HTR-8/SVneo (cell line): ENCODE measurements at places on chromosomes 7 and 10.

DNA sequence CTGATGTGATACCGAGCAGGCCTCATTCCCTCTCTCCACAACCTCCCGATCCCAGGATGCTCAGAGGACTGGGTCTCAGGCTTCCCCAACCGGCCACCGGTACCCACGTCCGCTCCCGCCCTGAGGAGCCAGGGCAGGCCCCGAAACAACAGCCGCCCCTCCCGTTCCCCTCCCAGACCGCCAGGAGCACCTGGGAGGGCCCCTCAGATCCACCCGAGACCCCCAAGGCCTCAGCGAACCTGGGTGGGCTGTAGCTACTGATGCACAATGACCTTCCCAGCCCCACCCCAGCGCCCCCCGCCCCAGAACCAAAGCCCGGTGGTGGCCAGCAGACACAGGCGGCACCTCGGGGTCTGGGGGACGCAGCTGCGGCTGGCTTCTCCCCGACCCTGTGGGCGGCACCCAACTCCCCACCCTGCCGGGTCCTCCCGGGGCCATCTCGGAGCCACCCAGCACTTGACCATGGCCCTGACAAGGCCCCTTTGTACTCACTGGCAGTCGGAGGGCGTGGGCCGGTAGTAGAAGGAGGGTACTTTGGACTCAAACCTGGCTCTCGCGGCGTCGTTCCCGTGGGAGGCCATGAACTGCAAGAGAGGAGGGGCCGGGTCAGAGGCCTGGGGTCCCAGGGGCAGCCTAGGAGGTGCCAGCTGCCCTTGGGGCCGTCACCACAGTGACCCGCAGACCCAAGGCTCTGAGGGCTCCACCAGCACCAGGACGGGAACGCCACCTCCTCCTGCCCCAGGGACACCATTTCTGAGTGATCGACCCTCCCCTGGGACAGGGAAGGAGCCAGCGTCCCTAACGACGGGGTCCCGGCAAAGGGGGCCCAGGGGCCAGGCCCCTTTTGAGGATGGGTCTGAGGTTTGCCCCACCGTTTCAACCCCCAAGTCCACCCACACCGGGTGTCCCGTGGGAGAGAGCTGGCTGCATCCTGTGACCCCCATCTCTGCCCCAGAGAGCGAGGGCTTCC is 28.1 kb downstream of the ADAP1 start:
- DNase-seq: no peak

DNA sequence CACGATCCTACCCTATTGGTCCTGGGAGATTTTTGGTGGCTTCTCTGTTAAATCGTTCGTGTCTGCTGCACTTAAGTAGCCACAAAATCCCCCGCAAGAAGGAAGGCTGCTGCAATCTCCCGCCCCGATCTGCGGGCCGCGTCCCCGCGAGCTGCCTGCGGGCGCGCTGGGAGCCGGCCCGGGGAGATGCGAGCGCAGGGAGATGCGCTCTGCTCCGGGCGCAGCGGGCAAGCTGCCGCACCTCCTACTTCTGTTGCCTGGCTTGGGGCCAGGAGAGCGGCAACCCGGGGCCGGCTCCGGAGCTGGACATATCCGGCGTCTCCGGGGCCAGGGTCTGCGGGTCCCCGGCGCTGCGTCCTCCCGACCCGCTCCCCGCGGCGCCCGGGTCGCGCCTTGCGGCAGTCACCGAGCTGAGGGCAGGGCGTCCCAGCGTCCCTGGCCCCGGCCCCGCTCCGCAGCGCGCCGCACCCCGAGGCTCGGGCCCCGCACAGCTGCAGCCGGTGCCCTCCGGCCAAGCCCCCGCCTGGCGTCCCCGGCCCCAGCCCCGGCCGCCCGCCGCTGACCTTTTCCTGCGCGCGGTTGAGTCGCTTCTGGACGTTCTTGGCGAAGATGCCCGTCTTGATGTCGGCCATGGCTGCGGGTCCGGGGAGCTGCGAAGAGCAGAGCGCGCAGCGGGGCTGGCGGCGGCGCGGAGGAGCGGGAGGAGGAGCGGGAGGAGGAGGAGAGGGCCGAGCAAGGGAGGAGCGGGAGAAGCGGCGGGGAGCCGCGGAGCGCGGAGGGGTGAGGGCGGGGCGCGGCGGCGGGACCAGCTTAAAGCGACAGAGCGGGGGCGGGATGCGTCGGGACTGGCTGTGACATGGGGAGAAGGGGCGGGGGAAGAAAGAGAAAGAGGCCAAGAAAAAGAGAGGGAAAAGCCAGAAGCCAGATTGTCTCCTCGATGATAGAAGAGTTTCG is at the start of gene AMPH:
TSS of gene AMPH (minus strand) at position 654 of the 954 bp plus-strand sequence. CDS start at position 632, 22 bp downstream.
- DNase-seq: no peak

GRCh38 chr10:116744885-116745284 is 2.5 kb upstream of the HSPA12A start:
- DNase-seq: no peak

DNA sequence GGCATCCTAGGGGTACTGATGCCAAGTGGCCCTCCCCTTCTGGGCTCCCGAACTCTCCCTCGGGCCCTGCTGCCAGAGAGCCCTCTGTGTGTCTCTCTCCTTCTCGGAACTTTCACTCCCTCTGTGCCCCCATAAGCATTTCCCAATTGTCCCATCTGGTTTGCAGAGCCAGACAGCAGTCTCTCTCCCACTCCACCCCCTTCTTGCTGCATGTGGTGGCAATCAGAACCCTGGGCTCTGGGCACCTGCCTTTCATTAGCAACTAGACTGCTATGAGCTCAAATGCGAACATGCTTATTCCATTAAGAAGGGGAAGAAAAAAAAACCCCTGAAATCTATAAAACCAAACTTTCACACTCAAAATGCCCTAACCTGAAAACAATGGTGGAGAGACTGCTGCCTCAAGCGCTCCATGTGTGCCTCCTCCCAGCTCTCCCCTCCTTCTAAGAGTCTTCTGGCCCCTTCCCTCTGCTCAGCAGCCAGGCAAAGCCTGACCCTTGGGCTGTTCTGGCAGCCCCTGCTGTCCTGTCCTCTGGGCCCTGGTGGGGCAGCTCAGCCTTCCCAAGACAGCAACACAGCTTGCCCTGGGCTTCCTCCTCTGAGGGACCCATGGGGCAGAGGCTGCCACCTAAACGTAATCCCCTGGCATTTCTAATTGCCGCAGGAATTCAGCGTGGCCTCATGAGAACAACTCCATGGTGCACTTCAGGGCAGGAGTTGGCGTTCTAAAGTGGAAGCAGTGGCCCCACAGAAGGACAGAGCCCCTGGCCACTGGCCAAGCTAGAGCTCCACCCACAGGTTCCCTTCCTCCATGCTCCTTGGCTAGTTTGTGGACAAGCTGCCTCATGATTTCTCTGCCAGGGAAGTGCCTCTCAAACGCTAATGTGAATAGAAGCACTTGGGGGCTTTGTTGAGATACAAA is 415.4 kb downstream of the PLXNA4 start:
- no peak for DNase-seq

GRCh38 chr7:92754919-92755581 is 81.3 kb downstream of the CDK6 start:
- DNase-seq: no peak

GRCh38 chr10:102230861-102231356 is 4.8 kb downstream of the ELOVL3 start:
- DNase-seq: no peak

GRCh38 chr7:36746347-36746746 is 22.1 kb upstream of the AOAH start:
- no peak for DNase-seq

- no peak for DNase-seq
These were observed 143.3 kb upstream of the GPR26 start for GRCh38 chr10:123522702-123523312.

DNA sequence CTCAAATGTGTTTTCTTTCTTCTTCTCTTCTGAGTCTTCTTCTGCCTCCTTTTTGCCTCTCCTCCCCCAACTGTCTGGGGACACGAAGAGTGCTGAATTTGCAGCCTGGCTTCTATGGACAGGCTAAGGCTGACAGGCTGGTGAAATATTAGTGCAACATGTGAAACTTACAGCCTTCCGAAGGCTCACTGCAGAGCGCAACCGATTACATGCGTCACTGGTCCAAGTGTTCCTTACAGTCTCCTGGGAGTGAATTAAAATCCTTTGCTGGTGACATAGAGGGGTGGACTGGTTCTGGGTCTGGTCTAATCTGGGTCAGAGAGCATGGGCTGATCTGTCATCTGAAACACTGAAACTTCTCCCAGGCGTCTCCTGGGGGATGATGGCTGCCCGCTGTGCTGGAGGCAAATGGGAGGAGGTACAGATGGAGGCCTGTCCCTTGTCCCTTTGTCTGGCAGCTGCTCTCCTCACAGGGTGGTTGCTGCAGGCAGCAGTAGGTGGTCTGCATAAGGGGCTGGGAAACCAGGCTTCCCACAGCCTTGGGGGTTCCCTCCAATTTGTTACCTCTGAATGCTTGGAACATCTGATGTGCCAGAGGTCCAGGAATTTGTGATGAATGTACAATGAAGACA is 143.8 kb upstream of the BMPER start:
- DNase-seq: no peak

- no peak for DNase-seq
These were observed 63.7 kb downstream of the TSPAN12 start for GRCh38 chr7:120794106-120794729.

GRCh38 chr10:110216942-110217661 is 9.7 kb downstream of the MXI1 start:
- no peak for DNase-seq

DNA sequence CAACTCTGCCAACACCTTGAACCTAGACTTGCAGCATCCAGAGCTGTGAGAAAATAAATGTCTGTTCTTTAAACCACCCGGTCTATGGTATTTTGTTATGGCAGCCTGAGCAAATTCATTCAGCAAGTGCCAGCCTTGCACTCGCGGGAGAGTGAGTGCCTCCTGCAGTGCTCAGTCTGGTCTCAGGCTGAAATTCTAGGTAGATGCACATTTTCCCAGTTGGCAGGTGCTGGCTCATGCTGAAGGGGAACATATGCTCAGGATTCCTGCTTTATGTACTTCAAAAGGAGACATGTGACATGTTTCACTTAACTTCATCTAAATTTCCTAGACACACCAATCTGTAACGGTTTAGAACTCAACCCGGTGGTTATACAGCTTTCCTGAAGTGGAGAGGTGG is 170.8 kb downstream of the MGMT start:
- no peak for DNase-seq

GRCh38 chr7:91565499-91566401 is 301.5 kb downstream of the FZD1 start:
- no peak for DNase-seq

DNA sequence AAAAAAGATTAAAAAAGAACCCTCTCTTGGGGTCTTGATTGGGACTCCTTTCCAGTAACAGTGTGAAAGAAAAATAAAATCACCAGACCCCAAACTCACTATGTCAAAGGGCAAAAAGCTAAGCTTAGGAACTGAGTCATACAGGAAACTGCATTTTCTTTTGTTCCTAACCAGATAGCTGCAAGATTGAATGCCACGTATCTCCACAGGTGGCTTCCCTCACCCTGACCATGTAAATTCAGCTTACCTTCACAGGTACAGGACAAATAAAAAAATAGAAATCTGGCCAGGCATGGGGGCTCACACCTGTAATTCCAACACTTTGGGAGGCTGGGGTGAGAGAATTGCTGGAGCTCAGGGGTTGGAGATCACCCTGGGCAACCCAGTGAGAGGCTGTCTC is 32.5 kb upstream of the EIF4H start:
- no peak for DNase-seq

DNA sequence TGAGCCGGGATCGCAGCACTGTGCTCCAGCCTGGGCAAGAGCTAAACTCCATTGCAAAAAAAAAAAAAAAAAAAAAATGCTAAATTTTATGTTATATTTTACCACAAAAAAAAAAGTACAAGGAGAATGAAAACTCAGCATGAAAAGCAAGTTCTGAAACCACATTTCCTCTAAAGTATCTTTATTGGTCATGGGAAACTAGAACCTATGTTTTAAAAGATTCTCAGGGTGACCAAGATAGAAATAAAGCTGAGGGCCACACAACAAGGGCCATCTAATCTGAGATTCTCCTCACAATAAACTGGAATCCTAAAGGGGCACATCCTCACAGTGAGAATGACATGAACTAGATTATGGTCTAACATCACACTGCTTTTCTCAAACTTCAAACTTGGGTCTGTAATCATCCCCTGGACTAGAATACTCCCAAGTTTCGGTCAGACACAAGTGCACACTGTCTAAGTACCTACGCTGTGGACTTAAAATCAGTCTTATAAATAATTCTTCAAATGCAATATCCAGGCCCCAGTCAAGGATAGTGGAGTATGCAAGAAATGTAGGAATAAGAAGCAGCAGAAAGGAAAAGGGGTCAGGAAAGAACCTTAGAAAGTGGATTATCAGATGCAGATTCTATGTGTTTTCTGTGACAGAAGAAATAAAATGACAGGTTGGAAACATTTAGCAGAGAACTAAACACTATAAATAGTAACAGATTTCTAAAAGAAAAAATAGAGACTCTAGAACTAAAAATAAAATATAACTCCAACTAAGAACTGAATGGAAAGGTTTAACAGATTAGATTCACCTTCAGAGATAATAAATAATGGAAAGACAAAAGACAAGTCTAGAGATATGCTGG is 49.9 kb downstream of the COA1 start:
- DNase-seq: no peak

DNA sequence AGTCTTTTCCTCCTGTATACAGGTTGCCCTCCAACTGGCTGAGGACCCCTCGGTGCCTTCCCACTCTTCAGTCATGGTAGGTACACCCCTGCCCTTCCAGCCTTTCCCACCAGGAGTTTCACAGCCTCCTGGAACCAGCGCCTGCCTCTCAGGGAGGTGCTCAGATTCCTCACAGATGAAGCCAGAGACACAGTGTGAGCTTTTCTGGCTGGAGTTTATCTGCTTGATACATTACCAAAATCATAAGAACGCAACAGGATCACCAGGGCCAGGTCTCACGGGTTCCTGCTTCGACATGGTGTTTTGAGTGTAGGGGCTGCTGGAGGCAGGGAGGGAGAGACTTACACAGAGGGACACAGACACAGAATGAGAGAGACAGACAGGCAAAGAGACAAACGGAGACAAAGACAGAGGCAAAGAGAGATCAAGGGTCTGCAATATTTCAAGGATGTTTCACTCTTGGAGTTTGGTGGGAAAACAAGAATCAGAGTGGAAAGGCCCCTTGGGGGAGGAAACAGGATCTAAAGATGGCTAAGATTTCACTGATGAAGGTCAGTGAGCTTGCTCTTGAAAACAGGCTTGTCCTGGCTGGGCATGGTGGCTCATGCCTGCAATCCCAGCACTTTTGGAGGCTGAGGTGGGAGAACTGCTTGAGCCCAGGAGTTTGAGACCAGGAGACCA is 6.5 kb upstream of the INMT start:
- DNase-seq: no peak

- peak; percentile 40 for DNase-seq
These were observed 18.3 kb downstream of the FZD9 start for GRCh38 chr7:73451780-73452398.

DNA sequence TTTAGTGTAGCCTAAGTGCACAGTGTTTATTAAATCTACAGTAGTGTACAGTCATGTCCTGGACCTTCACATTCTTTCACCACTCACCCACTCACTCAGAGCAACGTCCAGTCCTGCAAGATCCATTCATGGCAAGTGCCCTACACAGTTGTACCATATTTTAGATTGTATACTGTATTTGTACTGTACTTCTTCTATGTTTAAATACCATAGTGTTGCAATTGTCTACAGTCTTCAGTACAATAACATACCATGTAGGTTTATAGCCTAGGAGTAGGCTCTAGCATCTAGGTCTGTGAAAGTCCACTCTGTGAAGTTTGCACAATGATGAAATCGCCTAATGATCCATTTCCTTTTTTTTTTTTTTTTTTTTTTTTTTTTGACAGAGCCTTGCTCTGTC is 12.0 kb downstream of the EEPD1 start:
- DNase-seq: no peak
